Activated gamma-delta T cell treated with Interleukin-2 at 50 U/mL for 16 hours (primary cell): ENCODE measurements at places on chromosomes 13 and 19.

- no peak for DNase-seq
These were observed 945 bp downstream of the AMER2 start for GRCh38 chr13:25171170-25171516.

- DNase-seq = no peak
These were observed 133.2 kb downstream of the FRY start for GRCh38 chr13:32164622-32165268.

DNA sequence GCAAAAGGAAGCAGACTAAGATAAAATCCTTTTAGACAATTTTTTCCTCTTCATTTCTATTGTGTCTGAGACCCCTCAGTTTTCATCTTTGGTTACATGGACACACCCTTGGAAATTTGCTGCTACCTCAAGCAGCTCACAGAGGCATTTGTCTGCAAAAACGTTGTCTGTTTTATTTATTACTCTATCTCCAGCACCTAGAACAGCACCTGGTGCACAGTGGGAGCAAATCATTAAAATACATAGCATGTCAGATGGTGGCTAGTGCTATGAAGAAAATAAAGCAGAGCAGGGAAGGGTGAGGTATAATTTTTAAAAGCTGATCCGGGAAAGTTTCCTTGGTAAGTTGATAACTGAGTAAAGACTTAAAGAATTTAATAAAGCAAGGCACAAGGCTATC is 14.3 kb upstream of the FAM124A start:
- no peak for DNase-seq

DNA sequence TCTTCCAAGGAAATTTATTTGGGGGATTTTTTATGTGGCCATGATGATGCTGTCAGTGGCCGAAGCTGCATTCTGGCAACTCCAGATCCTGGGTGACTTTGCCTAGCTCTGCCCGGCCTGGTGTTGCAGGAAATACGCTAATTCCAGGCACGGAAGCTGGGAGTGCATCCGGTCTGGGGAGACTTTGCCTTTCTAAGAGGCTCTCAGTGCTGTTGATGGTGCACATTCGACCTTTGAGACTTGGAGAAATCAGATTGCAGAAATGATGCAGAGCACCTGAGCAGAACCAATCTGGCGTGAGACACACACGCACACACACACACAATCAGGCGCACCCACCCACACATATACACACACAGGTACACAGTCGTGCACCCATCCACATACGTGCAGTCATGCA is 5.9 kb upstream of the TMEM255B start:
- no peak for DNase-seq

DNA sequence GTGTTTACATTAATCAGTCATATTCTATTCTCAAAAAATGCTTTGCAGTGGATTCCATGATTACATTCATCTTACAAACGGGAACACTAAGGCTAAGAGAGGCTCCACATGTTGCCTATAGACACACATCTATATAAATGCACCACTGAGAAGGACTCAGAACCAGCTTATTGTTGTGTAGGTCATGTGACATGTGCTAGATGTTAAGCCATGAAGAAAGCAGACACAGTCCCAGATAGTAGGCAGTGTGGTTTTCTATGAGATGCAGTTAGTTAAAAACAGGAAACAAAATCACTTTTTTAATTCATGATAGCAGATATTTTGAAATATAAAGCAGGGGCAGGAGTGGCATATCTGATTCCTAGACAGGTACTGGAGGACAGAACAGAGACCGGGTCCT is 10.7 kb downstream of the SIGLEC6 start:
- DNase-seq = no peak

- no peak for DNase-seq
These were observed 15.4 kb upstream of the NOP53 start for GRCh38 chr19:47729799-47730520.

DNA sequence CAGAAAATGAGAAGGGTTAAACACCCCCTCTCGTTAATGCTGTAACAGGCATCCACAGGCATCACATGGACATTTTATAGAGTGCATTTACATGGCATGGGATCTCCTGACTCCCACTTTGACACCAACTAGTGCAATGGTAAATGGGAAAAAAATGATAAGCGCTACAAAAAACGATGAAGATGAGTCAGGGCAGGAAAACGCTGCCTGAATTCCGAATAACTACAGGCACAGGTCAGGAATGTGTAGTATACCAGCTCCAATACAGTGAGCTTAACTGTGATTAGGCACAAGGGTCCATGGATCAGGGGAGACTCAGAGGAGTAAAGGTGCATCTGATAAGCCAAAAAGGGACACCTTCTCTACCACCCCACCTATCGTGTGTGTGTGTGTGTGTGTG is 223.6 kb downstream of the FOXO1 start:
- no peak for DNase-seq

- no peak for DNase-seq
These were observed 41.7 kb downstream of the PCDH17 start for GRCh38 chr13:57673197-57673596.

DNA sequence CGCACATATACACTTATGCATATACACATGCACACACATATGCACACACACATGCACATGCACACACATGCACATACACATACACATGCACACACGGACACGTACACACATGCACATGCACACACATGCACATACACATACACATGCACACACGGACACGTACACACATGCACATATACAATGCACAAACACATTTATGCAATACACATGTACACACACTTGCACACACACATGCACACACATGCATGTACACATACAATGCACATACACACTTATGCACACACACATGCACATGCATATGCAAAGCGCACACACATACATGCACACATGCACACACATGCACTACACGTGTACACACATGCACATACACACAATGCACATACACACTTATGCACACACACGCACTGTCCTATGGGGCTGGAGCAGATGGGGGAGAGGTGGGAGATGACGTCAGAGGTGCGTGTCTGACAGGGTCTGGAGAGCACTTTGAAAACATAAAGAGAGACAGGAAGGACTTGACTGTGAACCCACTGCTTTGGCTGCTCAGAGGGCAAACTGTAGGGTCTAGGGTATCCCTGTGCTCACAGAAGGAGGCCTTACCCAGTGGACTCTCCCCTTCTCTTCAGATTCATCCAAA is 108.2 kb downstream of the UQCRFS1 start:
- DNase-seq = no peak

DNA sequence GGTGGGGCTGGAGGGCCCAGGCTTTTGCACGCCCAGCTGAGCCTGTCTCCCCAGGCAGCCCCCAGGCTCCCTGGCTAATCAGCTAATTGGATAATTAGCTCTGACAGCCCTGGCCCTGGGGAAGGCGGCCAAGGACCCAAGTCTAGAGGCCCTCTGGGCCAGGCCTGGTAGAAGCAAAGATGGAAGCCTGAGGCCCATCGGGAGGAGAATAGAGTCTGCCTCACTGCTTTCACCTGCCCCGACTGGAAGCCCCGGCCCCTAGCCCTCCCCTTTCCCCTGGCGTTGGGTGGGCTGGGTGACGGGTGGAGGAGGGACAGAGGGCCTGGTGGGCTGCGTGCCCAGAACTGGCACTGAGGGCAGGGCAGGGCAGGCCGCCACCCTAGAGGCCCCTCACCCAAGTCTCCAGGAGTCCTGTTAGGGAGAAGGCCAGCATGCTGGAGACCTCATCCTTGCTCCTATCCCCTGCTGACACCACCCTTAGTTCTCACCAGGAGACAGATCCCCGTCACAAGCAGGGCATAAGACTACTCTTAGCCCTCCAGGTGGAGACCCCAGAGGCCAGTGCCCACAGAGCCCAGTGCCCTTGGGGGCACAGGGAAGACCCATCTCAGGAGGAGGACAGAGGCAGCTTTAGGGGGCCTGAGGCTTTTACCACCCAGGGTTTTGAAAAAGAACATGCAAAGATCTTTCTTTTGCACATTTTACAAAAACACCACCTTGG is 12.0 kb downstream of the LYL1 start:
- DNase-seq = no peak

- DNase-seq = no peak
These were observed 39.3 kb downstream of the RFXAP start for GRCh38 chr13:36858290-36858689.
